ENCODE measurements at places on chromosomes 2 and 18. TPM values are rescaled to one million over a fixed set of nuclear protein-coding genes. Genes with fewer than 3 reads are reported as not detected.

DNA sequence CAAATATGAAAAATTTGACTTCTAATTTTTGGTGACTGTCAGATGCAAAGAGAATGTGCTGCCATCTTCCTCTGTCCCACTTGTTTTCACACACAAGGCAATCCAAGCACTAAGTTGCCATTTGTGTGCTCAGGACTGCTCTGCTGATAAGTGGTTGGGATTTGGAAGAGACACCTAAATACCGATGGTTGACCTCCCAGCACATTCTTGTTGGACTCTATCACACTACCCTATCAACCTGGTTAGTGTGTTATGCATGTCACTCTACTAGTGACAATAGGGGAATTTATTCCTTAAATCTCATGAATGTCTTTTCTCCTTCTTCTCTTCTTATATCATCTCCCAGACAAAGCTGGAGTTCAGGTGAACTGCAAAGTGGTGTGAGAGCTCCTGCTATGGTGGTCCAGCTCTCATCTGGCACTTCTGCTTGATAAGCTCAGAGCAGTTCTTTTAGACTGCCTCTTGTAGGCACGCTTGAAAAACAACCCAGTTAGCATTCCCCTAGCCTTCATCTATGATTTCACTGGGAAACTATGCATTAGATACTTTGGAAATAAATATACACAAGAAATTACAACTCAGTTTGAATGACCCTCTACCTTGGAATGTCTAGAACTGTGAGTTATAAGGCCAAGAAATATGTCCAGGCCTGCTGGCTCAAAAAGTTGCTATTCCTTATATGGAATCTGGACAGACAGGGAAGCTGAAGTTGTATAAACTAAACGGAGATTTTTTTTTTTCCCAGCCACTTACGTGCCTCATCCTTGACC, 404.8 kb downstream of the MEIS1 start:
- no peaks in the 10 kb centered on the region for H3K27me3 ChIP-seq
- no peaks in the 10 kb centered on the region for H3K36me3 ChIP-seq
- no peak for DNase-seq
- H3K4me1 ChIP-seq = no peaks in the 10 kb centered on the region
- no peak overlapping the region for H3K4me3 ChIP-seq

DNA sequence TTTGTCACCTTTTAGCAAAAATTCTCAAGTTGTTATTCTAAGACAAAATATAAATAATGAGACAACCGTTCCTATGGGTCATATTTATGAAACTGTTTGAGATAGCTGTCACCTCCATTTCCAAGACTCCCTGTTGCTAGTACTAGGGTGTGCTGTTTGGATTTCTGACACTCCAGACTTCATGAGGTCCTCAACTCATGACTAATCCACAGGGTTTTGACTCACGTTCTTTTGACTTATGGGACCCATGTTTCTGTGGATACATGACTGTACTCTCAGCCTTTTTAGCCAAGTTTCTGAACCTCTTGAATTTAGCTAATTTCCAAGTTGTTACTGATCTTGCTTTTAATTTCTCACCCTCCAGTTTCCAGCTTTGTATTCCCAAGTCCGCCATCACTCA, 178.7 kb upstream of the FAM98A start:
- no peaks in the 10 kb centered on the region for H3K36me3 ChIP-seq
- no peaks in the 10 kb centered on the region for H3K4me1 ChIP-seq
- no peak overlapping the region for H3K27ac ChIP-seq
- no peak for DNase-seq
- H3K4me3 ChIP-seq = no peak overlapping the region
- H3K27me3 ChIP-seq = no peaks in the 10 kb centered on the region

- H3K36me3 ChIP-seq = no peaks in the 10 kb centered on the region
- no peak overlapping the region for H3K4me3 ChIP-seq
- no peaks in the 10 kb centered on the region for H3K4me1 ChIP-seq
- no peaks in the 10 kb centered on the region for H3K27me3 ChIP-seq
- no peak for DNase-seq
Measured at GRCh38 chr18:73286584-73286983, 418.8 kb upstream of the NETO1 start.

DNA sequence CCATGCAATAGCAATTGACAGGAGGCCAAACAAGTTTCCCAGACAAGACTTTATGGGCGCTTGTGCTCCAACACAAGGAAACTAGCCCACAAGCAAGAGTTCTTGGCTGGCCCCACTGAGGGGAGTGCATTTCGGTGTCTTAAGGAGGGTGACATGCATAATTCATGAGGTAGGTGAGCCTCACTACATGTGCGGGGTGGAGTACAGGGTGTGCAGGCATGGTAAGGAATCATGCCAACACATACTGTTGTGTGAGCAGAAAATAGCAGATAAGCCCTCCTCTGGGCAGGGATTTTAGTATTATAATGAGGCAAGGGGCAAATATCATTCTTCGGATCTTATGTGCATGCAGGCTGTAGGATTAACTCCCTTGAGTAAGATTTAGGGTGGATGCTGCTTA, 78.7 kb upstream of the SLC1A4 start:
- no peak for DNase-seq
- H3K36me3 ChIP-seq = no peaks in the 10 kb centered on the region
- no peak overlapping the region for H3K27ac ChIP-seq
- no peaks in the 10 kb centered on the region for H3K27me3 ChIP-seq

DNA sequence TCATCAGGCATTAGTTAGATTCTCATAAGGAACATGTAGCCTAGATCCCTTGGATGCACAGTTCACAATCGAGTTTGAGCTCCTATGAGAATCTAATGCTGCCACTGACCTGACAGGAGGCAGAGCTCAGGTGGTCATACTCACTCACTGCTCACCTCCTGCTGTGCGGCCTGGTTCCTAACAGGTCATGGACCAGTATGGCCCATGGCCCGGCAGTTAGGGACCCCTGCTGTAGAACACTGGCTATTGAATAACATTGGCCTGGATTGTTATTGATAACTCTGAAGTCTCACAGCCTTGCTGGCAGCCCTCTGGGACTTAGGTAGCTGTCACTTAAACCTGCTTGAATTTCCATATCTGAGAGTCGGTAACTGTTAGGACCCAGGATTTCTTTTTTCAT, 114.5 kb upstream of the ALPP start:
- no peak overlapping the region for H3K27ac ChIP-seq
- H3K36me3 ChIP-seq = no peaks in the 10 kb centered on the region
- no peaks in the 10 kb centered on the region for H3K27me3 ChIP-seq

GRCh38 chr2:183219888-183220287, 95.6 kb downstream of the NUP35 start:
- H3K4me3 ChIP-seq = no peak overlapping the region
- no peaks in the 10 kb centered on the region for H3K27me3 ChIP-seq
- no peak for DNase-seq

- no peak overlapping the region for H3K27ac ChIP-seq
- H3K36me3 ChIP-seq = no peaks in the 10 kb centered on the region
- H3K27me3 ChIP-seq = no peaks in the 10 kb centered on the region
- H3K4me3 ChIP-seq = no peak overlapping the region
- no peak for DNase-seq
- no peaks in the 10 kb centered on the region for H3K4me1 ChIP-seq
Measured at GRCh38 chr18:23415515-23415914, 37.6 kb upstream of the RIOK3 start.

DNA sequence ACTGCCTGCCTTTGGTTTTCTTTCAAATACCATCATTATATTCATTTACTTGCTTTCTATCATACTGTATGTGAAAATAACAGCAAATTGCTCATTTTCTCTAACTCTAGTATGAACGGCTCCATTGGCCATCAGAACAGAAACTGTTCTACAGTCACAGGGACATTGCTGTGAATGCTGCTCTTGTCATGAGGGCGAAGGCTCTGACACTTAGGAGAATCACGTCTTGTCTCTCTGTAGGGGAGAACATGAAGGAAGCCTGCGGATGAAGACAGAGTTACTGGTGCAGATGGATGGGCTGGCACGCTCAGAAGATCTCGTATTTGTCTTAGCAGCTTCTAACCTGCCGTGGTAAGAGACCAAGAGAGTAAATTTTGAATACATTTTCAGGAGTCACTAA, 41.7 kb upstream of the ELOA2 start:
- no peak overlapping the region for H3K4me3 ChIP-seq
- no peak for DNase-seq
- peaks cover 22% of the 10 kb centered on the region for H3K4me1 ChIP-seq
- no peaks in the 10 kb centered on the region for H3K36me3 ChIP-seq
- no peaks in the 10 kb centered on the region for H3K27me3 ChIP-seq

DNA sequence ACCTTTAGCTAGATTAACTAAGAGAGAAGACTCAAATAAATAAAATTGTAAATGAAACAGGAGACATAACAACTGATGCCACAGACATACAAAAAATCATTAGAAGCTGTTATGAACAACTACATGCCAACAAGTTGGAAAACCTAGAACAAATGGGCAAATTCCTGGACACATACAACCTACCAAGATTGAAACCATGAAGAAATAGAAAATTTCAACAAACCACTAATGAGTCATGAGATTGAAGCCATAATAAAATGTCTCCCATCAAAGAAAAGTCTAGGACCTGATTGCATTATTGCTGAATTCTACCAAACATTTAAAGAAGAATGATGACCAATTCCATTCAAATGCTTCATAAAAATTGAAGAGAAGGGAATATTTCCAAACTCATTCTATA, 54.3 kb downstream of the ST3GAL5 start:
- no peaks in the 10 kb centered on the region for H3K4me1 ChIP-seq
- no peaks in the 10 kb centered on the region for H3K27me3 ChIP-seq
- H3K36me3 ChIP-seq = no peaks in the 10 kb centered on the region
- no peak for DNase-seq
- no peak overlapping the region for H3K4me3 ChIP-seq

- H3K27me3 ChIP-seq = no peaks in the 10 kb centered on the region
- H3K4me1 ChIP-seq = peaks cover 2% of the 10 kb centered on the region
- no peak for DNase-seq
- H3K4me3 ChIP-seq = no peak overlapping the region
- no peak overlapping the region for H3K27ac ChIP-seq
- H3K36me3 ChIP-seq = no peaks in the 10 kb centered on the region
Measured at GRCh38 chr2:100954044-100954420, 48.1 kb upstream of the RPL31 start.

DNA sequence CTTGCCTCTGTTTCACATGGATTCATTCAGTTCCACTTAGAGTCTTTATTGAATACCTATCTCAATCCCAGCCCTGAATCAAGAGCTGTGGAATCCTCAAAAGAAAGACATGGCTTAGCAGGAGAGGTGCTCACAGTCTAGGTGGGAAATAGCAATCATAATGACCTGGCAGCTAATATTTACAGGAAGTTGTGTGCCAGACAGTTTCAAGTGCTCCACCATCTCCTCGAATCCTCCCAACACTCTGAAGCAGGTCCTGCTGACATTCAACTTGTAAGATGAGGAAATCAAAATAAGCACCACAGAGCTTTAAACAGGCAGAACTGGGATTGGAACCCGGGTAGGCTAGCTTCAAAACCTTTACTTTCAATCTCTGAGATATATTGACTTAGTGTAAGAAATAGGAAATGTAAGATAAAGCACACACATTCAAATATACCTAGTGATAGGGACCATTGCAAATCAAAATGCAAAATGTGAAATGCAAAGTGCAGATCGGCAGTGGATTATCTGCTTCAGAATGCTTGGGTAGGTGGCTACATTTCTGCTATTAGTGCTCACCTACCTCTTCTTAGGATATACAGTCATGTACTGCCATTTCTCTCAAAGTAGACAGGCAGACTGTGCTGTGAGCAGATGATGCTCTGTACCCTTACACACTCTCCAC, 182.0 kb downstream of the PRKCE start:
- no peak for DNase-seq
- no peaks in the 10 kb centered on the region for H3K36me3 ChIP-seq
- no peak overlapping the region for H3K4me3 ChIP-seq
- H3K4me1 ChIP-seq = no peaks in the 10 kb centered on the region
- H3K27me3 ChIP-seq = no peaks in the 10 kb centered on the region

DNA sequence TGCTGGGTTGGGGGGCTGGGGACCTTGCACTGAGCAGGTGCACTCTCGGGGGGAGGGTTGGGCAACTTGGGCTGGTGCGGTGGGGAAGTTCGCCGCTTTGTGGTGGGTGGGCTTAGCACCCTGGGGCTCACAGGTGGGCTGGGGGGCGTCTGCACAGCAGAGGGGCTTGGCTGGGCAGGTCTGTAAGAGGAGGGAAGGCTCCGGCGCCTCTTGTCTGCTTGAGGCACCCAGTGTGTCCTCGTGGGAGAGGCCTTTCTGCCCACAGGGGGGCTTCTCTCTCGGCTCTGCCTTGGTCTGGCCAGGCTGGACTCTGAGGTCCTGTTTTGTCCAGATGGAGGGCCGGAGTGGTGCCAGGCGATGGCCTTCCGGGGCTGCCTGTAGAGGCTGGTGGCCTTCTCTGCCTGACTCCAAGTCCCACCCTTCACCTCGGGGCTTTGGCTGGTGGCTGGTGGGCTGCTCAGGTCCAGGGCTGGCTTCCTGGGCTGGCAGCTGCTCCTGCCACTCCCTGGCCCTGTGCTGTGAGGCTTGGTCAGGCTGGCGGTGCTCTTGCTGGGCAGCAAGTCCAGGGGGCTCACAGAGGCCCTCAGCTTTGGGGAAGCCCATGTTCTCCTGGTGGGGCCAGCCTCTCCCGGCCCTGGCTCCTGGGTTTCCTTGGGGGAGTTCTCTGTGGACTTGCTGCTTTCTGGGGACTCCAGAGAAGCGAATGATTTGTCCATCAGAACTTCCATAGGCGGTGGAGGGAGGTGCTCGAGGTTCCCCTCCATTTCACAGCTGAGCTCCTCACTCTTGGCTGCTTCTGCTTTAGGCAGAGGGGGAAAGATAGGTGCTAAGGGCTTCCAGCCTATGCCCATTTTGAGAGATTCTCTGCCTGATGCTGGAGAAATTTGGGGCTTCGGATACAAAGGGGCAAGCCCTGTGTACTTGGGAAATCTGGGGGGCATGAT, 3.0 kb downstream of the PCARE start:
- H3K36me3 ChIP-seq = no peaks in the 10 kb centered on the region
- H3K4me3 ChIP-seq = no peak overlapping the region
- no peak for DNase-seq
- no peak overlapping the region for H3K27ac ChIP-seq

DNA sequence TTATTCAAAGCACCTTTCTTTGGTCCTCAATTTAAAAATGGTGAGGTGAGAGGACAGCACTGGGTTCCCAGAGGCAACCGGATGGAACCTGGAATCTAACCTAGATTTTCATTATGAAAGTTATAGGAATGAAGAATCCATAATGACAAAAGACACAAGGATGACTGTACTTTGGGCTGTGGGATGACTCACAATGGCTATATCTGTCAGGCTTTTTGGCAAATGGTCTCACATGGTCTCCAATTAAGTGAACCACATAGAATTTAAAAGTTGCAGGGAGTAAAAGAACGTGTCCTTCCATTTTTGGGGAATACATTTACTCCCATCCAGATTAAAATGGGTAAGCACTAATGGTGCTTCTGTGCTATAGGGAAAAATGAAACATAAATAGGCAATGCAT, 31.8 kb upstream of the LYPD1 start:
- DNase-seq = no peak
- no peak overlapping the region for H3K27ac ChIP-seq
- H3K4me3 ChIP-seq = no peak overlapping the region
- H3K27me3 ChIP-seq = no peaks in the 10 kb centered on the region
- no peaks in the 10 kb centered on the region for H3K36me3 ChIP-seq

GRCh38 chr18:13175266-13175665, 43.3 kb upstream of the LDLRAD4 start:
- H3K36me3 ChIP-seq = no peaks in the 10 kb centered on the region
- H3K4me1 ChIP-seq = no peaks in the 10 kb centered on the region
- H3K27me3 ChIP-seq = no peaks in the 10 kb centered on the region
- no peak overlapping the region for H3K27ac ChIP-seq
- no peak for DNase-seq

- no peak overlapping the region for H3K27ac ChIP-seq
- peaks cover 7% of the 10 kb centered on the region for H3K4me1 ChIP-seq
- no peaks in the 10 kb centered on the region for H3K27me3 ChIP-seq
Measured at GRCh38 chr2:46970334-46971288, 55.0 kb upstream of the MCFD2 start.

TM4SF20 gene
- total RNA-seq = not detected

GPR55 gene
- not detected for total RNA-seq

PTH2R gene
- not detected for total RNA-seq

MYOM1 gene
- 0.46 TPM for total RNA-seq

GPR45 gene
- total RNA-seq = not detected

TNFAIP6 gene
- total RNA-seq = 123 TPM

ACOXL gene
- not detected for total RNA-seq

Data from A673 (cell line).